ENCODE measurements at places on chromosomes 12 and 14. TPM values are rescaled to one million over a fixed set of nuclear protein-coding genes. Genes with fewer than 3 reads are reported as not detected.
A peak's percentile ranks its signal among the peaks of the same experiment; 100 is the strongest.

Gene PTPRB
- not detected for total RNA-seq

- no peak for DNase-seq
Observed at GRCh38 chr14:95327558-95328374, 8.1 kb upstream of the CLMN start.

Gene REM2
- 0.39 TPM for total RNA-seq

DNA sequence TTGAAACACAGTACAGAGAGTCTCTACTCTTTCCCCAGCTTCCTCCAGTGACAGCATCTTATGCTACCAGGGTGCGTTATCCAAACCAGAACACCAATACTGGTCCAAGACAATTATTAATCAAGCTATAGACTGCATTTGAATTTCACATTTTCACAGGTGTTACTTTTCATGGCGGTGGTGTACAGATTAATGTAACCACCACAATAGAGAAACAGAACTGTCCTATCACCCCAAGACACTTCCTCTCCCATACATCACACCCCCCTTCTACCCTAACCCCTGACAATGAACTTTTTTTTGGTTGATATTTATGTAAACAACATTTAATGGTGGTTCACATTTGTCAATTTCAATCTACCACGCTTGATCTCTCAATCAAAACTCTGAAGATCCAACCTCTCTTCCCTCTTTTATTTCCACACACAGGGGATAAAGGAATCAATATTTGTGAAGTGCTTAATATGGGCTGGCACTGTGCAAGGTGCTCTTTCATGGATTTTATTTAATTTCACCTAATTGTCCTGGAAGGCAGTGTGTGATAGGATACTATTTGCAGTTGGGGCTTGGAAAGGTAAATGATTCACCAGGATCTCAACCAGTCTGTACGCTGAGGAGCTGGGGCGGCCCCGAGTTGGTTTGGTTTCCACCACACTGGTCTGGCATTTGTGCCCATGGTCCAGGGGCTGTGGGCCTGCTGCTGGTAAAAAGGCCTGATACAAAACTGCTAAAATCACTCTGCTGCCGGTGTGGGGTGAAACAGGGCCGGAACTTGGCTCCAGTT is 54.6 kb upstream of the DICER1 start:
- DNase-seq = no peak

Gene DEGS2
- total RNA-seq = 1.1 TPM

DNA sequence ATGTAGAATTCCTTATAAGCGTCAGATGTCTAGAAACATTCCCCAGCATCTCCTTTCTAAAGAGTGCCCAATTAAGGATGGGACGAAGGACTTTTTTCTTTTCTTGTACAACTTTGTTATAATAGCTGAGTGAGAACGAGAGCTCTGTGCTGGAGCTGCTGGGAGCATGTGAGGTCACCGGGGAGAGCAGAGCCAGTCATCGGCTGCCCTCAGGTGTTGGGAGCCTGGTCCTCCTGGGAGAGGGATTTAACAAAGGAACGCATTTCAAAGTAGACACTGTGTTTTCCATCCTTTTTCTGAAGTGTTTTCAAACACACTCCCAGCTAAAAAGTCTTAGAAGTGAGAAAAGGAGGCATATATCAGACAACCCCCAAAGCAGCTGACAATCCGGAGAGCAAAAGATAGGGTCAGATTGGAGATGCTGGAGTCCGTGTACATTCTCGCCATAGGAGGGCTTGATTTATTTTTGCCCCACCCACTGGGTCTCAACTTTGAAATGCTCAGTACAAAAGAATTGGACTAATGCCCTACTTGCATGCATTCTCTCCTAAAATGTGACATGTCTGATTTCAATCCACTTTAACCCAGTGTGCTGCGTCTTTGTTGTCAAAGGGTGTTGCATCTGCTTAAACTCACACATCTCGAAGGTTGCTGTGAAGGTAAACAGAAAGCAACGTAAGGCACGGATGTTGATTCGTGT is 50.8 kb upstream of the PIWIL1 start:
- DNase-seq = no peak

GRCh38 chr12:42582050-42582449 is 7.5 kb downstream of the PRICKLE1 start:
- no peak for DNase-seq

Gene IFNG-AS1
- total RNA-seq = 0.41 TPM

DNA sequence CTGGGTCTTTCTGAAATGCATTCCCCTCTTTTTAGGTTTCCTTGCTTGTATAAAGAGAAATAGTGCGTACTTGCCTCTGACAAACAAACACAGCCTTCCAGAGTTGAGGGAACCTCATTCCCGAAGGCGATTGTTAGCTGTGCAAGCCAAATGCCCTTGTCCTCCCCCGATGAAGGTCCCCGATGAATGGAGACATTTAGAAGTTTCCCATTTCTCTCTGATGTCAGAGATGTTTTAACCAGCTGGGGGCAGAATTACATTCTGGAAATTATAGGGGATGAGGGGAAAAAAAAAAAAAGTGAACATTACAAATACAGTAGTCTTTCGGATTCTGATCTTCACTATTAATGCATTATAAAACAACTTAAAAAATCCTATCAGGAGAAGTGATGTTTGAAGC is 366.8 kb downstream of the VRK1 start:
- DNase-seq = no peak

DNA sequence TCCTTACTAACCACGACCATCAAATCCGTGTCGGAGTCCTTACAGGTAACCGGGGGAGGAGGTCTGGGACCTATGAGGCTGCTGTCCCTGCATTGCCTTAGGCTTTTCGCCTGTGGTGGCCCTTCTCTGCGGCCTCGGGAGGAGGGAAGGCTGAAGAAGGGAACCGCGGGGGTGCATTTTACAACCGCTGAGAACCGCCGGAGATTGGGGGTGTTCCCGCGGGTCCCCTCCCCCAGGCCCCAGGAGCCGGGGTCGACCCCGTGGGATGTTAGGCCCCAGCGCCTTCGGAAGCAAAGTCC is 549 bp downstream of the GPHN start:
- no peak for DNase-seq

GRCh38 chr12:27332714-27333402 is at the start of gene BMAL2:
Gene BMAL2 (plus strand): TSS chr12:27332836. CDS start chr12:27333073, 237 bp downstream.
- peak; percentile 46 for DNase-seq

Gene MGAT4C
- not detected for total RNA-seq

- no peak for DNase-seq
Observed at GRCh38 chr12:88310666-88311065, 168.6 kb downstream of the TMTC3 start.

GRCh38 chr14:31402764-31403439 is 17.4 kb downstream of the HEATR5A start:
- DNase-seq = no peak

Gene TUBA1A
- 46.7 TPM for total RNA-seq

Gene HOXC12
- total RNA-seq = not detected

Gene MUCL1
- total RNA-seq = not detected

DNA sequence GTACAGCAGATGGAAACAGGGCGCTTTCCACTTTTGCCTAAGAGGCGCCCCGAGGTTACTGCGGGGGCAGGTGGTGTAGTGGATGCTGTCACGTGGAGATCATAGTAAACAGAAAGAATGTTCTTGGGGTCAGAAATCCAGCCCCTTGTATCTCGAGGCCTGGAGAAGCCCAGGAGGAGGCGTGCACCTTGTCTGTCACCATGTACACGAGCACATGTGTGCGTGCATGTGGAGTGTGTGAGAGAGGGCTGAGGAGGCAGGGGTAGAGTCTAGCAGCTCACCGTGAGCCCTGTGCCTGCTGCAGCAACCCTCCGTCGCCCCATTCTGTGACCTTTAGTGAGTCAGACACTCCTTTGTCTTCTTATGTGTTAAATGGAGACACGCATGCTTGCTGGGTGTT is 59.0 kb downstream of the CACNA1C start:
- DNase-seq = no peak

Gene HOXC10
- total RNA-seq = not detected

DNA sequence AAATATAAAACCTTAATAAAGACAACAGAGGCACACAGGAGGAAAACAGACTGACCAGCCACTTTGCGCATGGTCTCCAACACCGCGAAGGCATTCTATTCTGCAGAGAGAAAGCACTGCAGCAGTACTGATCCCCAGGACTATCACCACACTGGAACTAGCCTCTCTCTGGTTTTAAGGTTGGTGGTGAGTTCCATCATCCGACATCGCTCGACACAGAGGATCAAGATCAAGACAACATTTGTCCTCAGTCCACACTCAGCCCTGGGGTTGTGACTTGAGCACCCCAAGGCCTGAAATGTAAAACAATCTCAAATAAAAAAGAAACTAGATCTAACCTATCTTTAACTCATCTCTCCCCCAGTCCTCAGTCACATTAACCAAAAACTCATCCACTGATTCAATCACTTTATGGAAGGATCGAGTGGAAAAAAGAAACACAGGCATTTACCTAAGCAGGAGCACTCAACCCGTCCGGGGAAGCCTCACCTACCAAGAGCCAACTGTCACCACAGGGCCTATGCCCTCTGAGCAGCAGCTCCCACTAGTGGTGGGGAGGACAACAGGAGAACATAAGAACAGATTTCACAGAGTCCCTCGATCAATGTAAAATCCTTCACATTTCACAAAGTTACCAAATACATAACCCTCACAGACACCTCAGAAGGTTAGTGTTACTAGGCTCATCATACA is 17.7 kb downstream of the STXBP6 start:
- no peak for DNase-seq

Gene NXPH4
- total RNA-seq = 0.49 TPM

GRCh38 chr14:84029246-84029645 is 1500.7 kb upstream of the FLRT2 start:
- DNase-seq = no peak

DNA sequence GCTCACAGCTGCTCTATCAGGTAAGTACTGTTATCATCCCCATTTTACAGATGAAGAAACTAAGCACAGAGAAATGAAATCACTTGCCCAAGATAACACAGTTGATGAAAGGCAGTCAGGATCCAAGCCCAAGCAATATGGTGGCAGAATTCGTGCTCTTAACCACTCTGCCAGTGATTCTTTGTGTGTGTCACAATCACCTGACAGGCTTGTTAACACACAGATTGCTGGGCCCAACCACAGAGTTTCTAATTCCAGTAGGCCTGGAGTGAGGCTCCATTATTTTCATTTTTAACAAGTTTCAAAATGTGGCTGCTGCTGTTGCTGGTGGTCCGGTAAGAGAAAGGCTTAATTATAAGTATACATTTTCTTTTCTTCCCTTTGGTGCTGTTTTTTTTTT is 134.2 kb downstream of the TGFB3 start:
- DNase-seq = no peak

GRCh38 chr12:130878193-130879185 is 6.6 kb downstream of the RAN start:
- no peak for DNase-seq

GRCh38 chr14:88559852-88560251 is 3.0 kb upstream of the ZC3H14 start:
- no peak for DNase-seq

GRCh38 chr12:80756875-80757274 is 40.2 kb downstream of the MYF5 start:
- DNase-seq = no peak

GRCh38 chr14:104930526-104931303 is 6.0 kb downstream of the PLD4 start:
- DNase-seq = no peak

Gene CD69
- total RNA-seq = 90.5 TPM

GRCh38 chr12:128662101-128662500 is 161.7 kb downstream of the SLC15A4 start:
- no peak for DNase-seq

DNA sequence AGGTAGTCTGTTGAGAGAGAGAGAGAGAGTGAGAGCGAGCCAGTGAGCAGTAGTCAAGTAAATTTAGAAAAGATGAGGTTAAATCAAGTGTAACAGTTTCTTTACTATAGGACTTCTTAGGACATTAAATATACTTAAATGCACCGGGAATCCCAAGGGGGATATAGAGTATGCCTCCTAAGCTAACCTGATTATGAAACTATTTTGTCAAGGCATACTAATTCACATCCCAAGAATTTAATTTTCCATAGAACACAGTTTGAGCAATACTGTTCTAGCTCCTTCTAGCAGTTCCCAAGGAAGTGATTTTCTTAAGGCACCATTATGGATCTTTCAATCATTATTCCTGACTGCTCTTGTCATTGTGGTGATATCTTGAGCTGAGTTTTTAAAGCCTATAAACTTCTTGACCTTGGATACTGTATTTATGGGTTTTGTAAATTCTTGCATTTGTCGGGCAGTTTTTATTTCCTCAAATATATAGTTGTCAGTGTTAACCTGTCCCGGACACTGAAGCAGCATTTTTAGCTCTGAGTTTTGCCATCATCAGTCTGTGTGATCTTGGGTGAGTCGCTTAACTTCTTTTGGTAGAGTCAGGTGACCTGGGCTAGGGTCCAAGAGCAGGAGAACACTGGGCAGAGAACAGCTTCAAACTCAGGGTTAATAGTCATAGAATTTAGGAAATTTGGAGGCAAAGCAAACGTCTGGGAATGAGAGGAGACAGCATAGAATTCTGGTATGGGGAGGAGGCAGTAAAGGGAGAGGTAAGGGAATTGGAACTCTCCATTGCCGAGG is 196.5 kb upstream of the FRMD6 start:
- no peak for DNase-seq

DNA sequence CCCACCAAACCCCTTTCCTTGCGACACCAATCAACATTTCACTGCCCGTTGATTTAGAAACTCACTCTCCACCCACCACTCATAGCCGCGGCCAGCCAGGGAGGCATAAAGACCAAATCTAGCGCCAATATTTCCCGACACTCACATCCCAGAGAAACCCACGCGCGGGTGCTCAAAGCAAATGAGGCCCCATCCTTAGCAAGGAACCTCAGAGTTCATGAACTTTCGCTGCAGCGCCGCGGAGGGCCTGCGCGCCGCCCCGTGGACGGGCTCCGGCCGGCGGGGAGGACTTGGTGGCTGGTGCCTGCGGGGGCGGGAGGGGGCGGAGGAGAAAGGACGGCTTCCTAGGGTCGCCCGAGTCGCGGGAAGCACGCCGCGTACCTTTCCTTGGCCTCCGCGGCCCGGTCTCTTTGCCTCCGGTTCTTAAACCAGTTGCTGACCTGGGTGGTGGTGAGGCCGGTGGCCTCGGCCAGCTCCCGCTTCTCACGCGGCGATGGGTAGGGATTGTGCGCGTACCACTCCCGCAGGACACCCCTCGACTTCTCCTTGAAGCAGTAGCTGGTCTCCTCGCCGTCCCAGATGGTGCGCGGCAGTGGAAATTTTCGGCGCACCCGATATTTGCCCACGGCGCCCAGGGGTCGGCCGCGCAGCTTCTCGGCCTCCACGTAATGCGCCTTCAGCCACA is 886 bp downstream of the SIX1 start:
- no peak for DNase-seq

Gene PLD4
- 0.10 TPM for total RNA-seq

- no peak for DNase-seq
Observed at GRCh38 chr12:89247967-89248366, 104.3 kb downstream of the DUSP6 start.

DNA sequence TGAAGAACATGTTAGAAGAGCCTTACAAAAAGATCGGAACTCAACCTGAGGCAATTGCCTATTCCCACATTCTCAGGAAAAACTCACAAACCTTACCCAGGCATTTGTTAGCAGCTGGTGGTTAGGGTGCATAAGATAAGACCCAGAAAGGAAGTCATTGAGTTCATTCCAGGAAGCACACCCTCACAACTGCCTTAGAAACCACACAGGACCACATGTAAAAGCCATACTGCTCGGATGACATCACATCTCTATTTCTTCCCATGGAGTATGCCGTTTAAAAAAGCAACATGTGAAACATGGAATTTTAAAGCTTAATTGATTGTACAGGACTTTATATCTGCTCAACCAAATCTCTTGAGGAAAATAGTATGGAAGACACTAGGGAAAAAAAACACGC is 411.2 kb downstream of the DAD1 start:
- no peak for DNase-seq

- no peak for DNase-seq
Observed at GRCh38 chr12:23614280-23614679, 335.2 kb downstream of the SOX5 start.
